ENCODE measurements at places on chromosomes 13 and 19.

GRCh38 chr13:41040584-41041334 is 20.6 kb upstream of the WBP4 start:
- no peak for DNase-seq

GRCh38 chr19:10209315-10209714 is 14.6 kb upstream of the DNMT1 start:
- DNase-seq: no peak

DNA sequence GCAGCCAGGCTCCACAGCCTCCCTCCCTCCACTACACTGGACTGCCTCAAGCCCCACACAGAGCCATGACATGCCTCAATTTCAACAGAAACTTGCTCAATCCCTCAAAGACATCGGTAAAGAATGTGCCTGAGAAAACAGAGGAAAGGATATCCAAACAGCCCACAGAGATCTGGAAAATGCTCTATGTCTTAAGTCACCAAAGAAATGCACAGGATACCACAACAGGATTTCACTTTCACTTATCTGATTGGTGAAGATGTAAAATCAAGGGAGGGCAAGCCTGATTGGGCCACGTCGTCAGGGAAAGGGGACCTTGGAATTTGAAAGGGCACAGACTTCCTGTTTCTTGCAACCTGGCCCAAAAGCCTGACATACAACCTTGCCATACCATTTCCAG is 14.2 kb downstream of the CACNA1A start:
- DNase-seq: no peak

GRCh38 chr19:40862333-40862732 is 12.1 kb upstream of the CYP2A6 start:
- DNase-seq: no peak

- DNase-seq: no peak
Observed at GRCh38 chr19:6227936-6228325, 51.8 kb downstream of the MLLT1 start.

GRCh38 chr13:70964874-70965273 is 856.6 kb upstream of the KLHL1 start:
- DNase-seq: no peak

GRCh38 chr13:111503376-111503775 is 182.9 kb downstream of the TEX29 start:
- DNase-seq: no peak

GRCh38 chr13:66519259-66519658 is 710.9 kb downstream of the PCDH9 start:
- no peak for DNase-seq

GRCh38 chr13:87003265-87003664 is 667.9 kb upstream of the SLITRK5 start:
- no peak for DNase-seq

Data from activated naive CD4-positive, alpha-beta T cell treated with anti-CD3 and anti-CD28 coated beads for 36 hours (primary cell).